ENCODE measurements at places on chromosomes 2 and 18.
A peak's percentile ranks its signal among the peaks of the same experiment; 100 is the strongest.

DNA sequence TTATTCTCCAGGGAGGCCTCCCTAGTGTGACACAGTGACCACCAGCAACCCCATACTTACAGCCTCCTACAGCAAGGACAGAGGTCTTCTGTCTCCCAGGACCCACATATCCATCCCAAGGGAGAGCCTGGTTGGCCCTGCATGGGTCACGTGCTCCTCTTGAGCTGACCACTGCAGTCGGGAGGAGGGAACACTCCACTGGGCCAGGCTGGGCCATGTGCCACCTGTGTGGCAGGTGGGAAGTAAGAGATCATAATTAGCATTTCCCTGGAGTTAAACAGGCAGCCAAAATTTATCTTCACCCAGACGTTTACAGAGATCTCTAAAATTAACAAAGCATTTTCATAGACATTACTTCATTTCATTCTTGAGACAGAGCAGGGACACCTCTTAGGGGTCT is 33.4 kb upstream of the MLPH start:
- DNase-seq: no peak

DNA sequence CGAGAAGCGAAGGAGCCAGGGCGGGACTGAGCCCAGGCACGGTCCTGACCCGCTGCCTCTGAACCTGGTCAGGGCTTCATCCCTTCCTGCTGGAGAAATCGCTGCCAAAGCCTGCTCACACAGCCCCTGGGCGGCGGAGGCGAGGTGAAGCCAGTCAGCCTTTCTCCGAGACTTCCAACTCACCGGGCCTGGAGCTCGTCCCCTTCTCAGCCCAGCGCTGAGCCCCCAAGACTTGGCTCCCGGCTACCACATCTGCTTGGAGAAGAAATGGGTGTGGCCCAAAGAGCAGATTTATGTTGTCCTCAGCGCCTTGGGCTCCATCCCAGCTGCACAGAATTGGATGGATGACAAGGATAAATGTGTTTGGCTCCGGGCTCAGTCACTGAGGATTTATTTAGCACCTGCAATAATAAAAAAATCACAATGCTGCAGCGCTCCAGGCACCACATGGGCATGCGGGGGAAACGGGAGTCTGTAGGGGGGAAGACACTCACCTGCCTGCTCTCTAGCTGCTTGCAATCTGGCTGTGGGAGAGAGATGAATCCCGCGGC is 64.9 kb downstream of the ACTR2 start:
- DNase-seq: no peak

- DNase-seq: no peak
Measured at GRCh38 chr18:63907664-63908063, at the start of gene SERPINB10. TSS of gene SERPINB10 (plus strand) at chr18:63907958. CDS start at chr18:63915511, 7,553 bp downstream.

- no peak for DNase-seq
Measured at GRCh38 chr2:208792766-208793165, 386.2 kb downstream of the PTH2R start.

DNA sequence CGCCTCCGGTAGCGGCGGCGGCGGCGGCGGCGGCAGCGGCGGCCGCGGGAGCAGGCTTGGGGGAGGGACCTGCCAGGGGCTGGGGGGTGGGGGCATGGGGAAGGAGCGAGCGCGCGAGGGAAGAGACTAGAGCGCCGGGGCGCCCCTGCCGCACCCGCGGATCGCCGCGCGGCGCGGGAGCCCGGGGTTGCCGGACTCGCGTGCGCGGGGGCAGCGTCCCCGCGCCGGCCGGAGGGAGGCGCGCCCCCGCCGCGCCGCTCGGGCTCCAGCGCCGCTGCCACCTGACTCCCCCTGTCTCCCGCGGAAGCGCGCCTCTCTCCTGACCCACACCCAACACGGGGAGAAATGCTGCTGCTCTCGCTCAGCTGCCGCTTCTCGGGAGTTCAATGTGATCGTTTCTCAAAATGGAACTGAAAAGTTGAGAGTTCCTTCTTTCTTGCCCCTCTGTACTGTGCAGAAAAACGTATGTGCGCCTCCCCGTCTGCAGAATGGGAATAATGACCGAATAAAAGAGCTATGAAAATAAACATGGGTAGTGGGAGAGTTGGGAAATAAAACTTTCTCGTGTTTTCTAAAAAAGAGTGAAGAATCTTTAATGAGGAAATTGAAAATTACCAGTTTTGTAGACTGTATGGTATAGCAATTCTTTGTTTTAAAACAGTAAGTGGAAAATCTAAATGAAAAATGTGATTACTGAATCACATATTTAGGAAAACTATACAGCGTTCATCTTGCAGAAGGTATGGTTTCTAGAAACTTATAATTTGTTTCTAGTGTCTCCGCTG is 455 bp upstream of the TLK1 start:
- DNase-seq: peak; percentile 78

DNA sequence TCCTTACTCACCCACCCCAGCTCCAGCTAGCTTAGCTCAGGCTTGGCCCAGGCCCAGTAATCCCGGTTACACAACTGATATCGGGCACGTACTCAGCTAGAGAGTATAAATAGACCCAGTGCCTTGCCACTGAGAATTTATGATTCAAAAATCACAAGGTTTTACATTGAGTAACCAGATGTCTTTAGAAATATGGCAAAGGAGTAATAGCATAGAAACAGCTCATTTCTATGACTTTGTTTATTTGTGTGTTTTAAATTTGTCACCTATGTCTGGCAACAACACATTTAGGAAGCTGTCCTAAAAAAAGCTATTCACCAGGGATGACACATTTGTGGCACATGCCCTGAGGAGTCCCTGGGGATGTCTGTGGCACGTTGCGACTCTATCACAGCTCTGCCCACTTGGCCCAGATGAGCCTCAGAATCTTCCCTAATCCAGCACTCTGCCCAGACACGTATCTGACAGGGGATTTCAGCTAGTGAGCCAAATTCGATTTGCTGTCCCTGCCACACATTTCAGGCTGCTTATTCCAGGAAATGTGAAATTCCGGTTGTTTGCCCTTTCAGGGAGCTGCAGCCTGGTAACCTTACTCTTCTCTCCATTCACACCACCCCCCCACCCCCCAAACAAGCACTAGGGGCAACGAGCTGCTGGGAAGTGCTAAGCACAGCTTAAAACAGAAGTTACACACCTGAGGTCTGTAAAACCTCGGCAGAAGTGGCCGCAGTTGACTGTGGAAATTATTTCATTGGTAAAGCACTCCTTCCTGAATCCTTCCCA is 85.4 kb upstream of the ZCCHC2 start:
- DNase-seq: peak; percentile 57

GRCh38 chr2:164205347-164205746 is 415.9 kb downstream of the GRB14 start:
- DNase-seq: no peak

- no peak for DNase-seq
Measured at GRCh38 chr18:62839874-62840713, 124.8 kb downstream of the PHLPP1 start.

DNA sequence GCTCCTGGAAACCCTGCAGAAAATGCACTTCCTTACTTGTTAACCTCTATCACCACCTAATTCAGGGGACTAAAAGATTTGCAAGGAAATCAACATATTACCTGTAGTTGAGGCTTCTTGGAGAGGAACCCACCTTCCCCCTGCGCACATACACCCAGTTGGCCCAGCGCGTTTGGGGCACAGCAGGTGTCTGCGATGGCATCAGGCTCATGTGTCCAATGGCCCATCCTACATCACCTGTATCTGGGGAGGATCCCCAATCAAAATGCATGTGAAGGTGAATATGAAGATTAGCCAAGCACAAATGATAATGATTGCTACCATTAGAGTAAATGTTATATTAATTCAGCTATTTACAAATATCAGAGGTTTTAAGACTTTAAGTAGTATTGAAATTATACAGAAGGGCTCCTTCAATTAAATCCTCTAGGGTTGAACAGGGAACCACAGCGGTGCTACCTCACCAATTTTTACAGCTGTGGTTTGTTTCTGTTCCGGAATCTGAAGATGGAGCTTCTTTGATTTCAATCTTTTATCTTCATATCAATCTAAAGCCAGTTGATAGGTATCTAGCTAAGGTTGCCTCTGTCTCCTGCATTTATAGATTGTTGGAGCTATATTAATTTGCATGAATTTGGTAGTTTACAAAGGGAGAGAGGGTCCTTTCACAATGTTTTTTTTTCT is 486.0 kb downstream of the RNF144A start:
- DNase-seq: no peak

GRCh38 chr2:221758076-221758475 is 186.0 kb upstream of the EPHA4 start:
- no peak for DNase-seq

- DNase-seq: no peak
Measured at GRCh38 chr2:223057569-223057968, 5.6 kb downstream of the KCNE4 start.

- no peak for DNase-seq
Measured at GRCh38 chr2:224843141-224843540, 127.0 kb upstream of the CCDC195 start.

GRCh38 chr2:241018051-241018891 is 19.9 kb downstream of the SNED1 start:
- no peak for DNase-seq

GRCh38 chr18:9435041-9435440 is 40.3 kb upstream of the RALBP1 start:
- no peak for DNase-seq

DNA sequence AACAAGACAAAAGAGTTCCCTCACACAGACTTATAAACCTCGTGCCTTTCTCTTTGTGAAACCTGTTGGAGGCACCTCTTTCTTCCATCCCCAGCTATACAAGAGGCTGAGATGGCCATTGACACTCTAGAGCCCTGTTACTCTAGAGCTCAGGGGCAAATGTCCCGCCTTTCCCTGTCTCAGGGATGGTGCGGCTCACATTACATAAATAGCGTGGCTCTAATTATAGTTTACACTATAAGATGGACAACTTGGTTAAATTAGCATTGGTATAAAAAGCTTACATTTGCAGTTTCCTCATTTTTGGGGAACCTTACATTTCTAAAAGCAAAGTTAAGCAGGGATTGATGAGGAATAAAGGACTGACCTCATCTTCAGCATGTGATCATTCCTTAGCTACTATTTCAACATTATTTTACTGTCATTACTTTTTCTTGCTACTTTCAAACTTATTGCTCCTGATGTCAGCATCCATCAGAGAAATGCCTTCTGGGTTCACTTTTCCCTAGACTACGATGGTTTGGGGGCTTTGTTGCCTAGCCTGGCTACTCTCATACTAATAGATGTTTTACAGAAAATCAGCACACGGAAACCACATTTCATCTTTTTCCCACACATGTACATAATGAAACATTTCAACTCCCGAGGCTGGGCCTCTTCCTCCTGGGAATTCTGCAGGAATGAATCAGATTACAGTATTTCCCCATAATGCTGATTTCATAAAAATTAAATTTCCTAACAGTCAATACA is 40.4 kb downstream of the FTCDNL1 start:
- no peak for DNase-seq

DNA sequence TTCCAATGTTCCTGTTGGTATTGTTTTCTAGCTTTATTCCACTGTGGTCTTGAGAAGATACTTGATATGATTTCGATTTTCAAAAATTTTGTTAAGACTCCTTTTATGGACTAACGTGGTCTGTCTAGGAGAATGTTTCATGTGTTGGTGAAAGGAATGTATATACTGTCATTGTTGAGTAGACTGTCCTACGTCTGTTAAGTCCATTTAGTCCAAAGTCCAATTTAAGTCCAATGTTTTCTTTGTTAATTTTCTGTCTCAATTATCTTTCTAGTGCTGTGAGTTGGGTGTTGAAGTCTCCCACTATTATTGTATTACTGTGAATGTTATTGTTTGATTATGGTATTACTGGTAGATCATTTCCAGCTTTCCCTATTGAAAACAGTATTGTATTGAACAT is 55.8 kb upstream of the TTC27 start:
- no peak for DNase-seq

- DNase-seq: no peak
Measured at GRCh38 chr2:232410238-232410900, 3.7 kb downstream of the ALPG start.

- peak; percentile 98 for DNase-seq
Measured at GRCh38 chr18:59049721-59050660, 89.7 kb upstream of the SEC11C start.

DNA sequence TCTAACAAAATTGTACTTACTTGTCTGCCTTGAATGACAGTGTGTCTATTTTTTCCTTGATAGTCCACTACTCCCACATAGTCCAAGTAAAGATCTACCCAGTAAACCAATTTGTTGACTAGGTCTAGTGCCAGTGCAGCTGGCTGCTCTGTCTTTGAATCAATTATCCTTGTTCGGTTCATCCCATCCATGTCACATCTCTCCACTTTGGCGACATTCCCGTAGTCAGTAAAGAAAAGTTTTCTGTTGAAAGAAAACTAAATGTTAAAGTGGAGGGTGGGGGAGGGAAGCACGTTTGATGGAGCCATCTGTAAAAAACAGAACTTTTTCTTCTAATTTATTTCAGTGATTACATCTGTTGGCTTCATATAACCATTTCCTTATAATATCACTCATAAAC is 1068.8 kb downstream of the LRP1B start:
- DNase-seq: no peak

GRCh38 chr2:9118383-9118960 is 88.1 kb upstream of the ASAP2 start:
- no peak for DNase-seq

DNA sequence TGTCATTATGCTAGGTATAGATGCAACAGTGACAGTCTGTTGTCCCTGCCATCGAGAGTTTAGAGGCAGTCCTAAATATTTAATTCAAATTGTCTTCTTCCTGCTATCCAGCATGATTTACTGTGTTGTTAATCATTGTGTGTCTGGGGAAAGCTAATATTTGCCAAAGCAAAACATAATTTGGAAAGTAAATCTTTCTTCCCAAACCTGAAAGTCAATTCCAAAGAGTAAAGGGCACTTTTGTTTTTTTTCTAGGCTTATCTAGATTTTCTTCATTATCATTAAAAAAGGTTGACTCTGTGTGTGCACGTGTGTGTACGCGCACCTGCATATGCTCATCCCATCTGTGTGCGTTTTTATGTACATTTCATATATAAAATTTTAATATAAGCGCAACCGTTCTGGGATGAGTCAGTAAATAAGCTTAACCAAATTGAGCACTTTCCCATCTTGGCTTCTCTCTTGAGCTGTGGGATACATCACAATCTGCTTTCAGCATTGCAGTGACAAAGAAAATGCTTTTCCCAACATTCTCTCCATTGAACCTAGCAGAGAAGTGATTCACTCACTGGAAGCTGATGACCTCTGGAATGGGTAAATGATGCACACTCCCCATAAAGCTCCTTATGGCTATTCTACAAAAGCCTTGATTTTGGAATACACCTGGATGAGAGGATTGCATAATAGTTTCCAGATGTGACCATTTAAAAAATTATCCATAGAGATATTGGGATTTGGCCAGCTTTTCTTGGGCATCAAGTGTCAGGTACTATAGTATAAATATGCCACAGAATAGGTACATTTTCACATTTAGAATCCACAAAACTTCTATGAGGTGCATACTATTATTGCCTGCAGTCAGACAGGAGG is 488.4 kb downstream of the ADCYAP1 start:
- no peak for DNase-seq

Measured in WERI-Rb-1 (cell line).